ENCODE measurements at places on chromosomes 6 and 20. TPM values are rescaled to one million over a fixed set of nuclear protein-coding genes. Genes with fewer than 3 reads are reported as not detected.

The SLC39A7 gene
- 111 TPM for total RNA-seq

The CPXM1 gene
- total RNA-seq: not detected

The FNDC11 gene
- 0.25 TPM for total RNA-seq

The BIRC7 gene
- total RNA-seq: 2.3 TPM

The TXLNB gene
- total RNA-seq: not detected

The COL9A3 gene
- total RNA-seq: 0.96 TPM

The INSM1 gene
- total RNA-seq: not detected

The RIMS4 gene
- total RNA-seq: 1.8 TPM

The RAMACL gene
- 0.11 TPM for total RNA-seq

The ROS1 gene
- 0.13 TPM for total RNA-seq

The UNC5CL gene
- total RNA-seq: 0.47 TPM

The POLR3F gene
- total RNA-seq: 14.6 TPM

The RPN2 gene
- total RNA-seq: 260 TPM

The TAGAP gene
- total RNA-seq: not detected

The PXMP4 gene
- total RNA-seq: 6.4 TPM

The PRDM13 gene
- 0.88 TPM for total RNA-seq

The TREM2 gene
- total RNA-seq: not detected

The OLIG3 gene
- total RNA-seq: not detected

The C6orf89 gene
- 15.7 TPM for total RNA-seq

The C20orf202 gene
- total RNA-seq: 0.22 TPM

The PI16 gene
- total RNA-seq: not detected

The EYS gene
- not detected for total RNA-seq

The DEFB116 gene
- total RNA-seq: not detected

The POU3F2 gene
- total RNA-seq: not detected

Measured in A549 treated with Mapracorat at 1 μM for 4 hours (cell line).